ENCODE measurements at places on chromosomes 16 and 17.

DNA sequence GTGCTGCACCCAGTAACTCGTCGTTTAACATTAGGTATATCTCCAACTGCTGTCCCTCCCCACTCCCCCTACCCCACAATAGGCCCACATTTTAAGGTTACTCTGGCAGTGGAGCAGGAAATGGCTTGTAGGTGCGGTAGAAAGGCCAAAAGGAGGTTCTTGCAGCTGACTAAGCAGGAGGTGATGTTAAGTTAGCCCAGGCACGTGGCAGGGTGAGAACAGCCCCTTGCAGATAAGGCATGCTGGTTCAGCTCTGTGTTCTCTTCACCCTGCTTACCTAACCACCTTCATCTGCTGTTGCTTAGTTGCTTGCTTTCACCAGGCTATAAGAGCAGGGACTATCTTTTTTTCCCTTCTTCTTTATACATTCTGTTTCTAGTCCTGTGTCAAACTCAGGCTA is 1082.8 kb upstream of the RBFOX1 start:
- no peak for DNase-seq

- no peak for DNase-seq
These were observed 6.5 kb upstream of the COL1A1 start for GRCh38 chr17:50207792-50208567.

DNA sequence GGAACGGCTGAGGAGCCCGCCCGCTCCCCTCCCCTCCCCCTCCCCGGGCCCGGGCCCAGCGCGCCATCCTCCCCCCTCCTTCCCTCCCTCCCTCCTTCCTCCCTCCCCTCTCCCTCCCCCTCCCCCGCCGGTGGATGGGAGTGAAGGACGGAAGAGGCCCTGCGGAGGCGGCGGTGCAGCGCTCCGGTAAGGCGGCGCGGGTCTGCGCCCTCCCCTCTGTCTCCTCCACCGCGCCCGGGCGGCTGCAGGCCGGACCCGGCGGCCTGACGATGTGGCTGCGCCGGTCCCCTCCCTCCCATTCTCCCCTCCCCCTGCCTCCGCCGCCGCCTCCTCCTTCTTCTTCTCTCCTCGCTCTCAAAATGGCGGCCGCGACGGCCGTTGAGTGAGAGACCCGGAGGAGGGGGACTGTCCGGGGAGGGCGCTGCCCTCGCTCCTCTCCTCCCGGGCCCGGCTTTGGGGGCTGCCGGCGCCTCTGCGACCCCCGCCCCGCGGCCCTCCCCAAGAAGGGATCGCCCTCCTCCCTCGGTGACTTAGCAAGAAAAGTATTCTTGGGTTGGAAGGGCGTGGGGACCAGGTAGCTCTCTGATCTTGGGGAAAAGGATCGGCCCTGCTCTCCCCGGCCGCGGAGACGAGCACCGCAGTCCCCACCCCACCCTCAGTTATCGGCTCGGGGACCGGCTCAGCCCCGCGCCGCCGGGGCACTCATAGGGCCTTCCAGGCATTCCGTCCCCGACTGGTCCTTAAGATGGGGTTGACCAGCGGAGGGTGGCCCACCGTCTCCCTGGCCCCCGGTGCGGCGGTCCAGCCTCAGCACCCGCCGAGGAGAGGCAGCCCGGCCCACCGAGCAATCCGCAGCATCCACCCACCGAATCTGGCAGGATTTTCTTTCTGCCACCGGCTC is 617 bp downstream of the PAFAH1B1 start:
- DNase-seq, result peak; percentile 78

DNA sequence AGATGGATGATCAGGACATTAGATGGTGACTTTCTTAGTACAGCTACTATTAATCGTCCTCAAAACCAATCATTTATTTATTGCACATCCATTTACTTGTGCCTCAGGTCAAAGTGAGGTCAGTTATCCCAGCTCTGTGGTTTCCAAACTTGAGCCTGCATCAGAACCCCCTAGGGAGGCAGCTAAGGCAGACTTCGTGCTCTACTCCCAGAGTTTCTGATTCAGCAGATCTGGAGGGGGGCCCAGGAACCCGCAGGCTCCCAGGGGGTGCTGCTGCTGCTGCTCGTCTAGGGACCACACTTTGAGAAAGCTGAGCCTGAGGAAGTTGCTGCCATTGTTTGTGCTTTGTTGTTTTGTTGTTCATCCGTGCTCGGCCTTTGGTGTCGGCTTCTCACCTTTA is 44.0 kb upstream of the CLEC18B start:
- DNase-seq, result no peak

DNA sequence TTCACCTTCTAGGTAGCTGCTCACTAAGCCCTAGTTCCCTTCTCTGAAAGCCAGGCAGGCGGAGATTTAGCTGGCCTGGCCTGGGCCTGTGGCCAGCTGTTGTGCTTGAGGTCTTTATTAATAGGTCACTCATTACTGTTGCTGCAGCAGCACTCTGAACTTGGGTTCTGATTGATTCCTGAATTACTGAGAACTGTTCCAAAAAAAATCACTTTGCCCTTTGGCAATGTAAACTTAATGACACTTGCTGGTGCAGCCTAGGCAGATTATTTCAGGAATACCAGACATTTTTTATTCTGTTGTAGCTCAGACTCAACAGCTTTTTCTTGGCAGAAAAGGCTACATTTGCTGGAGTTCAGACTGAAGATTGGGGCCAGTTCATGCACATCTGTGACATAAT is 2.7 kb downstream of the TOM1L1 start:
- DNase-seq, result no peak

DNA sequence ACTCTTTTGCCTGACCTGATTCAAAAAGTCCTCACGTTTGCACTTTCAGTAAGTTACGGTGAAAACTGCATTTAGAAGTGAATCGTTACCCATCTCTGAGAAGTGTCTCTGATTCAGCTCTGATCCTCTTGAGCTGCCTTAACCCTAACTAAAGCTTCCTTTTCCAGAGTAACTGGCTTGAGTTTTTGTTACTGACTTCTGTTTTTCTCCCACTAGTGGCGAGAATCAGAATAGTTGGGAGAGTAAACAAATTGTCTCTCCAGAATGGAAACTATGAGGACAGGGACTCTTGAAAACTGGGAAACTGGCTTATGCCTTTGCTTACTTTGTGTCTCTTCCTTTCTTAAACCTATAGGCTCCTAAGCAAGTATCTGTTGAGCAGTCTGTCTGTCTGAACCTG is 31.3 kb upstream of the KPNB1 start:
- DNase-seq, result no peak

- DNase-seq, result no peak
These were observed 25.2 kb upstream of the HEATR6 start for GRCh38 chr17:60103957-60104356.

DNA sequence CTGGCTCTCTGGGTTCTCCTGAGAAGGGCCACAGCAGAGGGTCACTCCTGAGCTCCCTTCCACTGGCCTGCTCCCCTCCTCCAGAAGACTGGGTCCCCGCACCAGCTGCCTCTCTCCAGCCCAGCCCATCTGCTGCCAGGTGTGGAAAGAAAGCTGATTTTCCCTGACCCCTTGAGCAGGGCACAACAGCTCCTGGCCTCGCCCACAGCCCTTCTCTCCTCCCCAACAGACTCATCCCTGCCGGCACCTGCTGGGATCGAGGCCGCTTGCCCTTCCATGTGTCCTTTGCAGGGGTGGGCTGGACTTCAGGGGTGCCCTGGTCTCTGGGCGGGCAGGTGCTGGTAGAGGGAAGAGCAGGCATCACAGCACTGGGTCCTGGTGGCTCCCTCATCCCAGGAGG is 4.8 kb upstream of the SMIM5 start:
- no peak for DNase-seq

DNA sequence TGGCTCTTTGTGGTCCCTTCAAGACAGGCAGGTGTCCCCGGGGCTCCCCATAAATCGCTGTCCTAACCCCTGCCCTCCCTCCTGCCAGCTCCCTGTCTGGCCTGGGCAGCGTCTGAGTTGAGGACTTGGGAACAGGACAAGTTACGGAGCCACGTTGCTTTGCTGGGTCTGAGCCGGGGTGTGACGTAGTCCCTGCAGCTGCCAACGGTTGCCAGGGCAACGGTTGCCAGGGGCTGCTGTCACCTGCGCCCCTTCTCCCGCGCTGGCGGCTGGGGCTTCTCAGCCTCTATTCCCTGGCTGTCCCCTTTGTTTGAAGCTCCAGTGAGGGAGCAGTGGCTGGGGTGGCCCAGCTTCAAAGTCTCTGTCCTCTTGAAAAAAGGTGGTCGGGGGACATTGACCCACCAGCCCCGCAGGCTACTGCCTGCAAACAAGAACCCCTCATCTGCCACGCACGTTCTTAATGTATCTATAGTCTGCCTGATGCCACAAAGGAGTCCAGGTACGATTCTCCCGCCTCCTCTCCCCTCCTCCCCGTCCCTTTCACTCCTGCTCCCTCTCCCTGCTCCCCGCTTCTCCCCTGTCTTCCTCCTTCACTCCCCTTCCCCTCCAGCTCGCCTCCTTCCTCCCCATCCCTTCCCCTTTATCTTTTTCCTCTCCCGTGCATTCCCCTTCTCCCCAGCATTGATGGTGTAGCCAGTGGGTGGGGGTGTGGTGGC is 10.9 kb downstream of the ADGRG1 start:
- no peak for DNase-seq

GRCh38 chr17:45441526-45442310 is 9.0 kb upstream of the ARHGAP27 start:
- DNase-seq, result no peak

- DNase-seq, result no peak
These were observed 148.1 kb downstream of the KCNJ2 start for GRCh38 chr17:70317421-70317820.

- no peak for DNase-seq
These were observed 1.6 kb upstream of the TLCD2 start for GRCh38 chr17:1711804-1712203.

DNA sequence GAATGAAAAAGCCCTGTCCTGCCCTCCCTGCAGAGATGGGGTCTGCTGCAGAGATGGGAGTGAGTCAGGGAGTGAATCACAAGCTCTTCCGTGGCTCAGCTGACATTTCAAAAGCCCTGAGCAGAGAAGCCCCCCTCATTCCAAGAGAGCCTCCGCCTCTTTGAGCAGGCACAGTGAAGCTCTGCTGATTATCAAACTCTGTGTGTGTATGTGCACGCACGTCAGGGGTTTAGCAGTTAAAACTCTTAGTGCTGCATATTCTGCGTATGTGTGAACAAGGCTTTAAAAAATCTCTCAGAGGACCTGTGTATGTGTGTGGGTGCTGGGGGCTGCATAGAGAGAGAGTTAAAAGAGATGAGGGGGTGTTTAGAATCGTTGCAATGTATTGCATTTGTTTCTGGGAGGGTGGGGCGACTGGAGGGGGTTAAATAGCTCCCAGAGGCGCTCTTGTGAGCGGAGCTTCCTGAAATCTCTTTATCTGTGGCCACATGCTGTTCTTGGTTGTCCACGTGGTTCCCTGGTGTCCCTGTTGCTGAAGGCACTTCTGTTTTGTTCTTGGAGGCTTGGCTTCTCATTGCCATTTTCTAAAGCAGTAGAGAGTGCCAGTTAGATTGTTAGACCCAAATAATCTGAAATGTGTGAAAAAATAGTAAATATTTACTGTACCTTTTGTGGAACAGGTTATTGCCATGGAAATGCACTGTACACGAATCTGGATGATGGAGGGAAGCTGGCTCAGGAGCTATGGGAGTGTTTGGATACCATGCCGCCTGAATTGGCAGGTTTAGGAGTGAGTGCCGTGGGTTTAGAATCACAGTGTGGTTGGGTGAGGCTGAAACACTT is 116.6 kb downstream of the PRKCB start:
- DNase-seq, result no peak

- DNase-seq, result no peak
These were observed 49.7 kb downstream of the IGF2BP1 start for GRCh38 chr17:49046912-49047311.
